ENCODE measurements at places on chromosomes 11 and 22.

DNA sequence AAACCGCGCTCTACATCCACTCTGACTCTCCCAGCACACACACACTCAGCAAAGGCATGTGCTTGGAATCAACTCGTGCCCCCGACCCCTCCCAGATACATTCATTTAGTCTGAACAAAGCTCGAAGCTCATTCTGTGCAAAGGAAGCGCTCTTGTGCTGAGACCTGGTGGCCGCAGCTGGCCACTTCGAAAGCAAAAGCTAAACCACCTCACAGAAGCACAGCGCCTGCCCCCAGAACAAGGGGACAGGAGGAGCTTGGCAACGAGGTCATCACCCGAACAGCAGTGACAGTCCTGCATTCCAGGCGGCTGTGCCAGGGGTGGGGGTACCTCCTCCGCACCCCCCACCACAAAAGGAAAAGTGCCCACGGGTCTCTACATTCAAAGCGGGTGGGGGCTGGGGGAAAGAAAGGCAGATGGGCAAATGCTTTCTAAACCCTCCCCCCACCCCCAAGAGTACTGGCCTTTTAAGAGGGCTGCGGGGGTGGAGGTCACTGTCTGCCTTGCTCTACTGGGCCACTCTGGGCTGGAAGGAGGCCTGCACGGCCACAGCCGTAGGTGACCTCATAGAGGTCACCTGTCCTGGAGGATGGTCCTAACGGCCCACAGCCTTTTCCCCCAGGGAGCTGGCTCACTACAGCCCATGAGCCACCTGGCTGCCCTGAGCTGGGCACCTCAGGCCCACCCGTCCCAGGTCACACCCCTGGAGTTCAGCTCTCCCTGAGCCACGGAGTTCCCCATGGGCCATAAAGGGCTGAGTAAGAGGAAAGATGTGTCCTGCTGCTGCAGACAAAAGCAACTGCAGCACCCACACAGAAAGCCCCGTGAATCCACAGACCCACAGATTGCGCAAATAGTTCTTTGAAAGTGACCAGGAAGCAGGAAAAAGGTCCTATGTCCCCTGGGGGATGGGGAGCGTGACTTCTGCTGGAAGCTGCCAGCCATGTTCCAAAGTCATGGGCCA, 21.3 kb downstream of the CBX7 start:
- no peak for DNase-seq

GRCh38 chr11:16215352-16215751, 141.0 kb downstream of the SOX6 start:
- DNase-seq: no peak

- no peak for DNase-seq
Observed at GRCh38 chr11:61919705-61920631, 2.6 kb upstream of the RAB3IL1 start.

DNA sequence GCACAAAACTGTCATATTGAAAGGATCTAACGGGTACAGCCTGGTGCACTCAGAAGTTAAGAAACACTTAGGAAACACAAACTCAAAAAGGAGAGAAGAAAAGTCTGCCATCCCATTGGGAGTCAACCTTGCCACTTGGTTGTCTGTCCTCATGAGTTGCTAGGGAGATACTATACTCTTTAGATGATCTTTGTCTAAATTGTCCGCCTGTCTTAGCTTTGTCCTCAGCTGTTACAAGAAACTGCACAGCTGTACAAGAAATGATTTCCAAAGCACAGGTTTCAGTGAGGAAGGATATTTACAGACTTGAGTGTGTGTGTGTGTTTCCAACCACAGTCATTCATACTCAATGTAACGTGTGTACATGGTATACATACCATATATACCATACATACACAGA, 169.2 kb upstream of the CCDC90B start:
- DNase-seq: no peak

Measured in activated CD4-positive, alpha-beta T cell treated with anti-CD3 and anti-CD28 coated beads, Interleukin-2, Interleukin-4, amounts not matched to agents 100 ng/mL and 50 ng/mL, durations not matched to agents 16 hours and 8 hours (primary cell).